Right atrium auricular region (tissue), 2 donors: ENCODE measurements at places on chromosomes 5 and 9. TPM values are rescaled to one million over a fixed set of nuclear protein-coding genes. Genes with fewer than 3 reads are reported as not detected.

DNA sequence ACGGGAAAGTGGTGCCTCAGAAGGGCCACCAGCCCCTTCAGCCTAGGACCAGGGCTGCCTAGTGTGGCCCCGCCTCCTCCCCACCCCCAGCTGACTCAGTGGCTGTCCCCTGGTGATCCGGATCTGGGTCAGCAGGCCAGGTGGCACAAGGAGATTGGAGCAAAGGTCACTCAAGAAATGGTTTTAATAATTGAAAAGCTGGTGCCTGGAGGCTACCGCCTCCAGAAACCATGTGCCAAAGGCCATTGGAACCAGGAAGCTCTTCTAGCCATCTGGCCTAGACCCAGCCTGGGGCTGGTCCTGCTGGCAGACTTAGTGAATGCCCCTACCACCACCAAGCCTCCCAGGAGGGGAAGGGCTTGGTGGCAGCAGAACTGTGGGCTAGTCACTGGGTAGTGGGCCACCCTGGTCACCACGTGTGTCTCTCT is 1.5 kb downstream of the ST6GALNAC4 start:
- no peak overlapping the region for H3K4me3 ChIP-seq
- H3K27ac ChIP-seq, result peak overlapping the region; percentile 72
- no peak for DNase-seq
- peaks cover 14% of the 10 kb centered on the region for H3K36me3 ChIP-seq
- H3K4me1 ChIP-seq, result peaks cover 51% of the 10 kb centered on the region
- H3K27me3 ChIP-seq, result no peaks in the 10 kb centered on the region

DNA sequence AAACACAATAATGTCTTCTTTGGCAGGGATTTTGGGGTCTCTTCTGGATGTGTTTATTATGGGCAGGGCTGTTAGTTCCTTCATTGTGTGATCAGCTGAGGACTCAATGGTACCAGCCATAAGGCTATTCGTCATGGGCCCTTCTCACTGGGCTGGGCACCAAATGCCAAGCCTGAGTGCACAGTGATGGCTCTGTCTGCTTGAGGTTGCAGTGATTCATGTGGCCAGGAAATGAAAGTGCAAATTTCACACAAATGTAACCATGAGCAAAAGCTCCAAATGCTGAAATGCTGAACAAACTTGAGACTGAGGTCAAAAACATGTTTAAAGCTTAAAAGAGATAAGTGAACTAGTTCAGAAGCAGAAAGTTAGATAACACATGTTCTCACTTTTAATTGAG is 191.0 kb downstream of the TARS1 start:
- H3K4me1 ChIP-seq, result no peaks in the 10 kb centered on the region
- H3K27me3 ChIP-seq, result no peaks in the 10 kb centered on the region
- no peak overlapping the region for H3K27ac ChIP-seq
- DNase-seq, result no peak
- no peaks in the 10 kb centered on the region for H3K36me3 ChIP-seq

DNA sequence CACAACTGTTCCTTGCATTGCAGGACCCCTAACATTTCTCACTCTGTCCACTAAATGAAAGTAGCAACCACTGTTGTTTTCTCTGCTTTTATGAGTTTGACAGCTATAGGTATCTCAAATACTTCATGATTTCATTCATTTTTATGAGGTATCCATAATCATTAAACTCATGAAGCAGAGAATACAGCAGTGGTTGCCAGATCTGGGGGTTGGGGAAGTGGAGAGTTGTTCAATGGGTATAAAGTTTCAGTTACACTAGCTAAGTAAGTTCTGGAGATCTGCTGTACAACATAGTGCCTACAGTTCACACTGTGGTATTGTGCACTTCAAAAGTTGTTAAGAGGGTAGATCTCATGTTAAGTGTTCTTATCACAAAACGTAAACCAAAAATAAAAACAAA is 23.4 kb upstream of the CAMK4 start:
- no peak overlapping the region for H3K27ac ChIP-seq
- no peak overlapping the region for H3K4me3 ChIP-seq
- H3K4me1 ChIP-seq, result no peaks in the 10 kb centered on the region
- DNase-seq, result no peak
- no peaks in the 10 kb centered on the region for H3K36me3 ChIP-seq
- H3K27me3 ChIP-seq, result no peaks in the 10 kb centered on the region

- H3K27me3 ChIP-seq, result no peaks in the 10 kb centered on the region
- no peaks in the 10 kb centered on the region for H3K36me3 ChIP-seq
- no peaks in the 10 kb centered on the region for H3K4me1 ChIP-seq
- no peak overlapping the region for H3K27ac ChIP-seq
Observed at GRCh38 chr5:144284931-144285502, 114.3 kb downstream of the KCTD16 start.

DNA sequence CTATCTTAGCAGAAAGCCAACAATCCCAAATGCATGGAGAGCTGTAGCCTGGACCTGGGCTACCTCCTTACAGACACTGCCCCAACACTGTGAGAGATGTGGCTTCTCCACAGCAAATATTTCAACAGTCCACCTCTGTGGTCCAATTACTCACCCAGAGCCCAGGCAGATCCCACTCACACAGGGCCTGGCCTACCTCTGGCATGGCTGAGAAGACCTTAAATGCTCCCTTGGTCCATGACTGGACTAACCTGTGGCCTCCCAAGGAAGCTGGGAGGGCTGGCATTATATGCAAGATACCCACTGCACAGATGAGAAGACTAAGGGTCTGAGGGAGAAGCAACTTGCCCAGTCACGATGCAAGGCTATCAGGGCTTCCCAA is 22.8 kb upstream of the SLC25A51 start:
- no peak overlapping the region for H3K4me3 ChIP-seq
- H3K4me1 ChIP-seq, result peaks cover 53% of the 10 kb centered on the region
- H3K27me3 ChIP-seq, result no peaks in the 10 kb centered on the region
- no peak overlapping the region for H3K27ac ChIP-seq
- no peaks in the 10 kb centered on the region for H3K36me3 ChIP-seq

DNA sequence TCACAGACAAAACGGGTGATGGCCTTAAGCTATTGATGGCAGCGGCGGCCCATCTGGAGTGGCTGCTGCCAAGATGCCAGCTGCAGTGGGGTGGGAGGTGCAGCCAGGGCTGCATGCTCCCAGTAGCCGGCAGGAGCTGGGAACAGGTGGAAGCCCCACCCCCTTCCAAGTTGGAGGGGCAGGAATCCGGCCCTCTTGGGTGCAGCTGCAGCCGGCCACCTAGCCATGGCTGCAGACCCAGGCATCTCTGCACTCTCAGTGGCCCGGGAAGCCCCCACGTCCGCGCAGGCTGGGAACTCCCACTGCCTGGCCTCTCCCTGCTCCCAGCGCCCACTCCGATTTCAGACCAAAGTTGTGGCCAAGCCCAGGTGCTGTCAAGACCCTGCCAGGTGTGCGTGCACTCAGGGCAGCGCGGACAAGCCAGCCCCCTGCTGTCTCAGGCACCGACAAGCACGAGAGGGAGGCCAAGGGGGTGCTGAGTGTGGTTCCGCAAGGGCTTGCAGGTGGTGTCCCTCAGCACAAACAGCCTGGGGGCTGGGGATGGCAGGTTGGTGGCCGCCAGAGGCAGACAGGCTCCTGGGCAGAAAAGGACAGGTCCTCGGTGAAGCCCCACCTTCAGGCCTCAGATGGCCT is 115.1 kb upstream of the TSLP start:
- no peaks in the 10 kb centered on the region for H3K4me1 ChIP-seq
- H3K4me3 ChIP-seq, result no peak overlapping the region
- H3K27ac ChIP-seq, result no peak overlapping the region
- H3K27me3 ChIP-seq, result no peaks in the 10 kb centered on the region

DNA sequence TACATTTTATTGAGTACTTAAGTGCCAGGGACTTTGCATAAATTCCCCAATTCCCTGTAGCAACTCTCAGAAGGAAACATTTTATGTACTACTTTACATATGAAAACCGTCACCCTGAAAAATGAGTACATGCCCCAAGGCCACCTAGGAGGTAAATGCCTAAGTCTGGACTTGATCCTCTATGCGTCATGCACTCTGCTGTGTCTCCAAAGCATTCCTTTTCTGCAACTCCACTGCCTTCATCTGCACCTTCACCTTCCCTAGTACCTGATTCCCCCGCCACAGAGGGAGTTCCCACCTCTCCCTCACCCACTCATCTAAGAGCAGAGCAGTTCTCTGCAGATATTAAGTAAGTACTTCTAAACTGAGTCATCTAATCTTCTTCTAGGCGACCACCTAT is 75.2 kb upstream of the HRH2 start:
- no peak overlapping the region for H3K27ac ChIP-seq
- no peaks in the 10 kb centered on the region for H3K27me3 ChIP-seq
- H3K4me1 ChIP-seq, result no peaks in the 10 kb centered on the region
- DNase-seq, result no peak
- no peak overlapping the region for H3K4me3 ChIP-seq

GRCh38 chr9:133087429-133088145 is 25.8 kb downstream of the CEL start:
- no peak overlapping the region for H3K4me3 ChIP-seq
- H3K36me3 ChIP-seq, result no peaks in the 10 kb centered on the region

GRCh38 chr9:72581694-72582093 is 60.3 kb downstream of the TMC1 start:
- H3K27ac ChIP-seq, result no peak overlapping the region
- no peak overlapping the region for H3K4me3 ChIP-seq
- no peak for DNase-seq
- H3K4me1 ChIP-seq, result no peaks in the 10 kb centered on the region

DNA sequence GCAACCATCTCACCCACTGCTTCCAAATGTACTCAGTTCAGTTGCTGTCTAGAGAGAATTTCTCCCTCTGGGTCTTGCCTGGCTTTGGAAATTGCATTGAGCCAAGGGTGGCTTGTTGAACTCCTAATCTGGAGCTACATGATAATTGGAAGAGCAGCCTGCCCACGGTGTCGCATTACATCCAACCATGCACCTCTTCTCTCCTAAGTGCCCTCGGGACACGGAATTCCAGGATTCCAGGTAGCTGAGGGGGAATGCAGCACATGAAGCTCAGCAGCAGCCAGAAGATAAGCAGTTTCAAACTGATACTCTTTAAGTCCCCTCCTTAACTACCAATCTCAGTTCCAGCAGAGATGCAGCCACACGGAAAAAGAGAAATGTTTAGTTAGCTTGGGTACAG is 509.4 kb upstream of the KLF4 start:
- H3K27ac ChIP-seq, result no peak overlapping the region
- no peak overlapping the region for H3K4me3 ChIP-seq
- no peaks in the 10 kb centered on the region for H3K27me3 ChIP-seq
- no peaks in the 10 kb centered on the region for H3K4me1 ChIP-seq
- H3K36me3 ChIP-seq, result no peaks in the 10 kb centered on the region
- no peak for DNase-seq

DNA sequence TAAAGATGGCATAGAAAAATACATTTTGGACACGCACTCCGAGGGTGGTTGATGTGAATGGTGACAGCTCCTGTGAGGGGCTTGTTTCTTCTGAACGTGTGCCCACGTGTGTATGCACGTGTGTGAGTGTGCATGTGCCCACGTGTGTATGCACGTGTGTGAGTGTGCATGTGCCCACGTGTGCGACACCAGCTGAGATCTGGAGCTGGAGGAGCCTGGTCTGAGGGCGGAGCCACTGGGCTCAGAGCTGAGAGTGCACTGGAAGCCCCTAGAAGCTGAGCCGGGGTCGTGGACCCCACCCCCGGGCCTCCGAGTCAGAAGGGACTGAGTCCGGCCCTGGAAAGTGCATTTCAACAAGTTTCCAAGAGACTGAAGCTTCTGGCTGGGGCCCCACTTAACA is 282.5 kb upstream of the IRX4 start:
- no peaks in the 10 kb centered on the region for H3K36me3 ChIP-seq
- no peaks in the 10 kb centered on the region for H3K4me1 ChIP-seq
- no peak overlapping the region for H3K27ac ChIP-seq
- no peak overlapping the region for H3K4me3 ChIP-seq

- no peaks in the 10 kb centered on the region for H3K4me1 ChIP-seq
- DNase-seq, result peak; percentile 62
- H3K4me3 ChIP-seq, result no peak overlapping the region
- peaks cover 48% of the 10 kb centered on the region for H3K36me3 ChIP-seq
Observed at GRCh38 chr5:6598351-6598900, 34.4 kb downstream of the NSUN2 start.

DNA sequence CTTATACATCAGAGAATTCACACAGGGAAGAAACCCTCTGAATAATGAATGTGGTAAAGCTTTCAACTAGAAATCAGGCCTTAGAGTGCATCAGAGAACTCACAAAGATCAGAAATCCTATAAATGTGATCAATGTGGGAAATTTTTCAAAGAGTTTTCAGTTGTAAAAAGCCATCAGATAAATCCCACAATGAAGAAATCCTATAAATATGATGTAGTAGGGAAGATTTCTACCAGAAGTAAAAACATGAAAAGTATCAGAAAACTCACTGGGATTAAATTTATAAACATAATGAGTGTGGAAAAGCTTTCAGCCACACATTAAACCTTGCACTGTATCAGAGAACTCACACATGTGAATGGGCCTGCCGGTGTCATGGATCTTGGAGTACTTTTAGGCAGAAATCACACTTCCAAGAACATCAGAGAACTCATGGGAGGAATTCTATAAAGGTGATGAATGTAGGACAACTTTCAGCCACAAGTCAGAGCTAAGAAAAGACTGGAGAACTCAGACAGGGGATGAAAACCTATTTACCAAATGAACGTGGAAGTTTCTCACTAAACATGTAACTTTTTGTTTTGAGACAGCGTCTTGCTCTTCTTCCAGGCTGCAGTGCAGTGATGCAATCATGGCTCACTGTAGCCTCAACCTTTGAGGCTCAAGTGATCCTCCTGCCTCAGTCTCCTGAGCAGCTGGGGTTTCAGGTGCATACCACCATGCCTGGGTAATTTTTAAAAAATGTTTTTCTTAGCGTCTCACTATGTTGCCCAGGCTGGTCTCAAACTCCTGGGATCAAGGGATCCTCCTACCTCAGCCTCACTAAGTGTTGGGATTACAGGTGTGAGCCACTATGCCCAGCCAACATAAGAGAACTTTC is 39.5 kb downstream of the ZNF510 start:
- no peaks in the 10 kb centered on the region for H3K27me3 ChIP-seq
- DNase-seq, result no peak
- H3K27ac ChIP-seq, result no peak overlapping the region
- no peaks in the 10 kb centered on the region for H3K36me3 ChIP-seq
- no peaks in the 10 kb centered on the region for H3K4me1 ChIP-seq

- no peaks in the 10 kb centered on the region for H3K4me1 ChIP-seq
- no peaks in the 10 kb centered on the region for H3K36me3 ChIP-seq
- no peak overlapping the region for H3K27ac ChIP-seq
- no peaks in the 10 kb centered on the region for H3K27me3 ChIP-seq
Observed at GRCh38 chr5:156174225-156174624, 152.7 kb upstream of the SGCD start.

- H3K4me1 ChIP-seq, result no peaks in the 10 kb centered on the region
- no peak for DNase-seq
- no peak overlapping the region for H3K27ac ChIP-seq
Observed at GRCh38 chr5:75044406-75044805, 8.0 kb downstream of the GCNT4 start.

- no peak overlapping the region for H3K27ac ChIP-seq
- no peaks in the 10 kb centered on the region for H3K27me3 ChIP-seq
- H3K4me1 ChIP-seq, result no peaks in the 10 kb centered on the region
- no peaks in the 10 kb centered on the region for H3K36me3 ChIP-seq
- no peak for DNase-seq
Observed at GRCh38 chr9:90099262-90099963, 494.6 kb downstream of the GADD45G start.

The CER1 gene
- not detected for total RNA-seq

The CNOT8 gene
- 28.0 TPM for total RNA-seq

The SLC6A3 gene
- total RNA-seq, result not detected

The SLC34A3 gene
- total RNA-seq, result not detected

The LRRC70 gene
- 2.1 TPM for total RNA-seq

The MUSK gene
- total RNA-seq, result 6.1 TPM

The GRM6 gene
- total RNA-seq, result not detected

The IFNK gene
- not detected for total RNA-seq

The ARHGEF37 gene
- 13.7 TPM for total RNA-seq

The SKP1 gene
- 287 TPM for total RNA-seq

The RGS7BP gene
- 2.4 TPM for total RNA-seq

The PCDHGB4 gene
- total RNA-seq, result 6.3 TPM

The SHISAL2B gene
- not detected for total RNA-seq

The DMGDH gene
- 1.3 TPM for total RNA-seq
